ENCODE measurements at places on chromosomes 11 and 22.

GRCh38 chr22:23685205-23685784 lies 5.5 kb upstream of the RGL4 start:
- no peak for DNase-seq

GRCh38 chr22:17783312-17783711 lies 9.0 kb upstream of the BID start:
- DNase-seq: no peak

DNA sequence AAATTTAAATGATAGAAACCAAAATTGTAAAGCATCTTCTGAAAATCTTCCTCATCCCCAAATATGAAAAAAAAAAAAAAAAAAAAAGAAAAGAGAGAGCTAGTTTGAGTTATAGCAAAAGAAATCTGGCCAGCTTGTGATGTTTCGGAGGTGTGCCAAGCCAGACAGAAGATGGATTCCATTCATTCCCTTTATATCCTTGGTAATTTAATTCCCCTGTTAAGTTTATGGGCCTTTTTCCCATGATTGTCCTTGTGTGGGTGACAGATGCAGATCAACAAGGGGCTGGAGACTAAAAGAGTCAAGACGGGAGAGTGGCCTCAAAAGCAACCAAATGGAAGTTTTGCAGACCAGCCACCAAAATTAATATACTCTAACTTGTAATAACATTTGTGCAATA lies 47.6 kb upstream of the PARVA start:
- DNase-seq: no peak

- no peak for DNase-seq
Measured at GRCh38 chr22:20065896-20066616, 14.0 kb upstream of the DGCR8 start.

DNA sequence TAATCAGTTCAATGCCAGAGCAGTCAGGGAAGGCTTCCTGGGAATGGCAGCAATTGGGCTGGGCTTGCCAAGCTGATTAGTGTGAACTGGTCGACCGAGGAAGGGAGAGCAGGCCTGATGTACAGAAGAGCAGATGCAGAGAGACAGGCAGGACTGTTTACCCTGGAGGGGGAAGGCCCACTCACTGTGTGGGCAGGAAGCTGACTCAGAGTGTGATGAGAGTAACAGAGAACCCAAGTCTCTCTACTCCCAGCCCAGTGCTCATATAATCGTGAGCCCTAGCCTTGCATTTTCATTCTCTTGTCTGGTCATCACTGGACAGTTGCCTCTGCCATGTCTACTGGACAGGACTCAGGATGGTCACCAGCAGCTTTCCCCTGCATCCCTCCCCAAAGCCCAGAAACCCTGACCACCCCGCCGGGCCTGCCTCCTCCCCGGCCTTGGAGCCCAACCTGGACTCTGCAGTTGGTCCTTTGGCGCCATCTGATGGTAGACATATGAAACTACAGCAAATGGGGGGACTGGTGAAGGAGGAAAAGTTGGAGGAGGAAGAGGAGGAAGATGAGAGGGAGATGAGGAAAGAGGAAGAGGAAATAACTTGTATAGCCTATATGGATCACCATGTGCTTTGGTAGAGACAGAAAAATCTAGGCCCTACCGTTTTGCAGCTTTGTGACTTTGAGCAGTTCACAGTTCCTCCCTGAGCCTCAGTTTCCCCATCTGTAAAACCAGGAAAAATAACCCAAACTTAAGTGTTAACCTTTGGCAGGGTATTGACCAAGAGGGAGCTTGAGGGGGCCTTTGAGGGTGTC lies 43.4 kb upstream of the PRDM11 start:
- no peak for DNase-seq

- DNase-seq: no peak
Measured at GRCh38 chr11:14454861-14455632, 44.6 kb downstream of the COPB1 start.

DNA sequence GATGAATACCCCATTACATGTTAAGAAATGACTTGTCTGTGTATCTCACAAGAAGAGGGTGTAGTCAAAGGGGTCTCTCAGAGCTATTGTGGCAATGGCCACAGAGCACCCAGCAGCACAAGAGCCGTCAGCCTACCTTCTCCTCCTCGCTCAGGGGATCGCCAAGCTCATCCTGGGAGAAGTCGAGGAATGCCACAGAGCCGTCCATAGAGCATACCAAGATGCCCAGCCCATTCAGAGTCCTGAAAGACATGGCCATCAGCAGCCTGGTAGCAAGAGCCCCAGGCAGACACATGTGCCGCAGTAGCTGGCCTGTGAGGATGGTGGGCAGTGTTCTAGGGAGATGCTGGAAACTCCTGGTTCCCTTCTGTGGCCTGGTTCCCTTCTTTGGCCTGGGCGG lies 44.0 kb downstream of the HIRA start:
- no peak for DNase-seq

DNA sequence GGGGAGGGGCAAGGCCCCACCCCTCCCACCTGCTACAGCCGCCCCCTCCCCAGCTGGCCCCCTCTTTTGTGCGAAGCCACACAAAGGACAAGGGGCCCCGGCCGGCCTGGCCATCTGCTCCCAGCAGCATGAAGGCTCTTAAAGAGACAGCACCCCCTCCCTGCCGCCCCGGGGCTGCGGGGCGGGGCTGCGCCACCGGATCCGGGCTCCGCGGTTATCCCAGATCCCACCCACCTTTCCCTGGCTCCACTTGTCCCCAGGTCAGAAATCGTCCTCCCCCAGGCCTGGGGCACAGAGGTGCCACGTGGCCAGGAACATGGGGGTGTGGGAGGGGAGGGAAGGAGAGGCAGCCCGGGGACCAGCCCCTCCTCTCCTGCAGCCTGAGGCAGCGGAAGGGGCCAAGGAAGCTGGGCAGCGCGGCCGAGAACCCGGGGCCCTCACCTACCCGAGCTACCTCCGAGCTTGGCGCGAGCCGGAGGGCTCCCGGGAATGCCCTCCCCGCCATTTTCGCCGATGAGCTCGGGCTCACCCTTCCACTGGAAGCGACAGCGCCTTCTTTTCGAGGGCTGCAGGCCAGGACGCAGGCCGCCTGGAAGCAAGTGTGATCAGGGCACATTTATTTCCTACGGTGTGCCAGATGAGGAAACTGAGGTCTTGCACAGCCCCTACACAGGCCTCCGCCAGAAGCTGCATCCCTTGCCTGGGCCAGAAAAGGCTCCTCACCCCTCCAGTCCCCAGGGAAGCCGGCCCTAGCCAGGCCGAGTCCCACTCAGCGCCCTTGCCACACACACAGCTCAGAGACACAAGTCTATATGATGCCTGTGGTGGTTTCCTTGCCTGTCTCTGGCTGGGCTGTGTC lies 2.5 kb upstream of the RCOR2 start:
- no peak for DNase-seq

DNA sequence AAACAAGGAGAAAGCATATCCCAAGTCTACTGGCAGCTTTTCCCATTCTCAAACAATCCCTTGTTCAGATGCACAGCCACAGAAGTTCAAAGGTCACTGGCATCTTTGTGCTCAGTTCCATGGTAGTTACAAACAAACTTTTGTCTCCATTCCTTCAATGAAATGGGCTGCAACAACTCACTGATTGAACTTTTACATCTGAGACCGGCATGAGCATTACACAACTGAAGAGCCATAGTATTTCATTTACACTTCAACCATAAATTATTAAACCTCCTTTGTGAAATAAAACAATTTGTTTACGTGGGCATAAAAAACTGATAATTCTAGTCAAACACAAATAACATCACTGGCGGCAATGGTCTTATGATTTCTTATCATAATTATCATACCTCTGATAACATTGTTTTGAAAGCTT lies 67.8 kb upstream of the ARHGAP32 start:
- DNase-seq: no peak

DNA sequence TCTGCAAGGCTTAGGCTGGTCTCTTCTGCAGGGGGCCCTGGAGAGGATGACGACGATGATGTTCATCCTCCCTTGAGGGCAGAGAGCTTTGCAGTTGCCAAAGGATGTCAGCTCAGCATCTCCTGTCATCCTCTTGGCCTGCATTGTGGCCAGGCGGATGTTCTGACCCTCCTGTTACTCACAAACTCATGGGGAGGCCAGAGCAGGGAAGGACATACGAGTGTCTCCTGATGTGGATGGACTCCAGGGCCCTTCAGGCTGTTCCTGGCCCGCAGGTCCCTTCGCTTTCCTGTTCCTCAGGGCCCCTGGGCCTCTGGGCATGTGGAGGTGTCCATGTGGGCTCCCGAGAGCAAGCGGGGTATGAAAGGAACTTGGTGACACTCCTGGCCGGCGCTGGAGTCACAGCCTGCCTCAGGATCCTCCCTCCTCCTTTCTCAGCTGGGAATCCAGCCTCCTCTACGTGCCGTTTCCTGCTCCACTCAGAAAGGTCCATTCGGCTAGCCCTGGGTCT lies 8.5 kb downstream of the ADORA2A start:
- DNase-seq: no peak

GRCh38 chr11:26844963-26845362 lies 123.1 kb upstream of the SLC5A12 start:
- DNase-seq: no peak

DNA sequence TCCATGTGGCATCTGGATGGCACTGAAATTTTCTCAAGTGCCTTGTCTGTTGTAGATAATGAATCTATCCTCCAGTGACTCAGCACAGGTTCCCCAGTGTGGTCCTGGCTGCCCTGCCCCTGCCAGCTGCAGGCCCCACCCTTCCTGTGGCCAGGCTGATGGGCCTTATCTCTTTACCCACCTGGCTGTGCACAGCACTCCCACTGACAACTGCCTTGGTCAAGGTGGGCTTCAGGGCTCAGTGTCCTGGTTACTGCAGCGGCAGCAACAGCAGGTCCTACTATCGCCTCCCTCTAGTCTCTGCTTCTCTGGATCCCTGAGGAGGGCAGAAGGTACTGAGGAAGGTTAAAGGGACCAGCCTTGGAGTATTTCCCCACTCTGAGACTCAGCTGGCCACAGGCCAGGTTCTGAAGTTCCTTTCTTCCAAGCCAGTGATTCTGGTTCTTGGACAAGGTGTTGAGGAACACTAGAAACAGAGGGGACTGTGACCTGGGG lies 3.1 kb downstream of the HMBS start:
- DNase-seq: no peak

GRCh38 chr11:118663902-118664301 lies 15.5 kb downstream of the TREH start:
- DNase-seq: no peak
